ENCODE measurements at places on chromosomes 3 and 15.

- DNase-seq = peak; percentile 77
Measured at GRCh38 chr15:91302588-91303439, 202.8 kb downstream of the SV2B start.

- no peak for DNase-seq
Measured at GRCh38 chr3:163785693-163786092, 1292.6 kb downstream of the SI start.

DNA sequence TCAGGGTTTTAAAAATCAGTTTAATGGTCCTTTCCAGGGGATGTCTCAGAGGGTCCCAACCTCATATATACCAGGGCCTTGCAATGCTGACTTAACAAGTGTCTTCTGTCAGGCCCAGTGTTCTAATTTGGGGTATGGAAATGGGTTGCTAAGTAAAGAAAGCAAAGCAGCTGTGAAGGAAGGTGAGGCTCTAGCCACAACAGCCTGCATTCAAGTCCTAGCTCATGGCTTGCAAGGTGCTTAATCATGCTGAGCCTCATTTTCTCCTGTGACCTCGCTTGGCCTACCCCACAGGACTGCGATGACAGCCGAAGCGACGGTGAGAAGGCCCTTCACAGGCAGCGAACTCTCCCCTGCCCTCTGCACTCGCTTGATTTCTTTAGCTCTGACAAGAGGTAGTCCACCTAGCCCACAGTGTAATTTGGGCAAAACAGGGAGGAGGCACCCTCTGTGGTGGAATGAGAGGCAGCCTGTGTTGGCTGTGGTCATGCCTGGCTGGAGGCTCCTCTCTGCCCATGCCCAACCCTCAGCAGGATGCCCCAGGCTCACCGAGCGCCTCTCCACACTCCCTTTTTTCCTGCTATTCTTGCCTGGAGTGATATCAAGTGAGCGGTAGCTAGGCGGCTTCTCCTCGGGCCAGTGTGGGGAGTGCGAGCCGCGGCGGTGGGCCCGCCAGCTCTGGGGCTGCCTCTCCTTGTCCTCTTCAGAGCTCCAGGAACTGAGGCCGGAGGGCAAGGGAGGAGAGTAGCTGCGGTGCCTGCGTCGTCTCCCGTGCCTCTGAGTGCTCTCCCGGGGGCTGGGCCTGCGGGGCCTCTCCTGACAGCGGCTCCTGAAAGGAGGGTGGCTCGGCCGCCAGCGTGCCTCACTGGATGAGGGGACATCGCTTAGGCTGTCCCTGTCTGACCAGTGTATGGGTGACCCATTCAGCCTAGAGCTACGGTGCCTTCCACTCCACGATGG is 29.2 kb downstream of the ILDR1 start:
- DNase-seq = no peak

DNA sequence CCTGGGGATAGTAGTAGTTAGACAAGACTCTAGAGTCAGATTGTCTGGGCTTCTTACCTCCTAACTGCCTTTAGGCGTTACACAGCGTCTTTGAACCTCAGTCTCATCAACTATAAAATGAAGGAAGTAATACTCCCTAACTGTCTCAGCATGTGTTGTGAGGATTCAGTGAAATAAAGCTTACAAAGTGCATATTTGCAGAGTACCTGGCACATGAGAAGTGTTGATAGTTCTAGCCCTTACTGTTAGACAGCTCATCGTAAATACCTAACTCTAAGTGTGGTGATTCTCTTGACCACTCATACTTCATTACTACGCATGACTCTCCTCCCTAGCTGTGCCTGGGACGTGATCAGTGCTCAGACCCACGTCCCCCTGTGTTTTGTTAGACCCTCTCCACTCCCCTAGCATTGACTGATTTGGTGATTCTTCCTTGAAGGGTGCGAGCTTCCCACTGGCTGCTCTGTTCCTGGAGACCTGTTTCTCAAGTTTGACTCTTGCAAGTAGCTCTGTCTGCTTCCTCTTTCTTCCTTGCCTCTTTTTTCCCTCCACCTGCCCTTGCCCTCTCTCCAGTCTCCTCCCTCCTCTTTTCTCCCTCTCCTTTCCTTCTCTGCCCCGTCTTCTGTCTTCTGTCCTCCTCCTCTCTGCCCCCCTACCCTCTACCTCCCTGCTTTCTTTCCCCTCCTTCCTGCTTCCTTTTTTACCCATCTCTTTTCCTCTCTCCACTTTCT is 124.2 kb downstream of the SLC25A26 start:
- no peak for DNase-seq

GRCh38 chr15:36313736-36314280 is 265.6 kb upstream of the CDIN1 start:
- peak; percentile 75 for DNase-seq

GRCh38 chr3:70748593-70748992 is 436.2 kb upstream of the MDFIC2 start:
- no peak for DNase-seq

GRCh38 chr3:114904633-114905032 is 242.5 kb downstream of the ZBTB20 start:
- DNase-seq = peak; percentile 52

- no peak for DNase-seq
Measured at GRCh38 chr15:96182736-96183513, 147.6 kb upstream of the NR2F2 start.

DNA sequence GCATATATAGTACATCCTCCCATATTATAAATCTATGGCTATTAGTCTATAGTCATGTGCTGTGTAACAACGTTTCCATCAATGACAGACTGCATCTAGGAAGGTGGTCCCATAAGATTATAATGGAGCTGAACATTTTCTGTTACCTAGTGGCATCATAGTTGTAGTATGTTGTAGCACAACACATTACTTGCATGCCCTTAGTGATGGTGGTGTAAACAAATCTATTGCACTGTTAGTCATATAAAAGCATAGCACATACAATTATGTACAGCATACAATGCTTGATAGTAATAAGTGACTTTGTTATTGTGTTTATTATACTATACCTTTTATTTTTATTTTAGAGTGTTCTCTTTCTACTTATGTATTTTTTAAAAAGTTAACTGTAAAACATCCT is 37.4 kb upstream of the TNFSF10 start:
- DNase-seq = no peak

- no peak for DNase-seq
Measured at GRCh38 chr15:29266052-29266582, 3.5 kb downstream of the NSMCE3 start.

GRCh38 chr15:69555080-69555479 is 102.5 kb downstream of the RPLP1 start:
- no peak for DNase-seq

- no peak for DNase-seq
Measured at GRCh38 chr3:5057272-5057671, 64.8 kb upstream of the ARL8B start.

DNA sequence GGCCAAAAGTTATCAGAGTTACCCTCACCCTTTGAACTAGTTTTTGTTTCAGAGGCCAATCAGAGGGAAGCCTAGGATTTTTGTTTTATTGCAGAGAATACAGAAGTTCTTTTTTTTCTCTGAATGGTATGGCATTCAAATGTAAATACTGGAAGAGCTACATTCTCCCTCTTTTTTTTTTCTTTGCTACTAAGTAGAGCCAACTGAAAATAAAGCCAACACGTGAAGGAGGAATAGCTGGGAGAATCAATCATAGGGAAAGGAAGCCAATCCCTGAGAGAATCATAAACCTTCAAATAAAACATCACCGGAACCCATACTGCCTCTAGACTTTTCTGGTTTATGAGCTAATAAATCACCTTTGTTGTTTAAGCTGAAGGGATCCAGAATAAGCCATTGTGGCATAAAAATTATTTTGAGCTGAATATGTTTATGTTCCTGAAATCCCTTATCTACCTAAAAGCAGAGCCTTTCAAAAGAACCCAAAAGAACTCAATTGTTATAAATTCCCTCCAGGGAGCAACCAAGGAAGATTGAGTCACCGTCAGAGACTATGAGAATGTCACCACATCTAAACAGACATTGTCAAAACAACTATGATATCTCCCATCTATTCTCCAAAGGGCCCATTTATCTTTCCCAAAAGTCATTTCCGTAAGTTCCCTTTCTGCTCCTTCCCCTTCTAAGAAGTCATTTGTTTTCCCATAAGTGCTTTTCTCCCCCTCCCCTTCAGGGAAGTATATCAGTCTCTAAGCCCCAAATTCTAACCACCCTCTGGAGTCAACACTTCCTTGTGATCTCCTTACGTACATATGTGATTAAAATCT is 3.8 kb upstream of the ZNF280D start:
- DNase-seq = no peak

- no peak for DNase-seq
Measured at GRCh38 chr3:30421266-30421665, 185.1 kb upstream of the TGFBR2 start.

- no peak for DNase-seq
Measured at GRCh38 chr3:177371888-177372287, 174.6 kb upstream of the TBL1XR1 start.

DNA sequence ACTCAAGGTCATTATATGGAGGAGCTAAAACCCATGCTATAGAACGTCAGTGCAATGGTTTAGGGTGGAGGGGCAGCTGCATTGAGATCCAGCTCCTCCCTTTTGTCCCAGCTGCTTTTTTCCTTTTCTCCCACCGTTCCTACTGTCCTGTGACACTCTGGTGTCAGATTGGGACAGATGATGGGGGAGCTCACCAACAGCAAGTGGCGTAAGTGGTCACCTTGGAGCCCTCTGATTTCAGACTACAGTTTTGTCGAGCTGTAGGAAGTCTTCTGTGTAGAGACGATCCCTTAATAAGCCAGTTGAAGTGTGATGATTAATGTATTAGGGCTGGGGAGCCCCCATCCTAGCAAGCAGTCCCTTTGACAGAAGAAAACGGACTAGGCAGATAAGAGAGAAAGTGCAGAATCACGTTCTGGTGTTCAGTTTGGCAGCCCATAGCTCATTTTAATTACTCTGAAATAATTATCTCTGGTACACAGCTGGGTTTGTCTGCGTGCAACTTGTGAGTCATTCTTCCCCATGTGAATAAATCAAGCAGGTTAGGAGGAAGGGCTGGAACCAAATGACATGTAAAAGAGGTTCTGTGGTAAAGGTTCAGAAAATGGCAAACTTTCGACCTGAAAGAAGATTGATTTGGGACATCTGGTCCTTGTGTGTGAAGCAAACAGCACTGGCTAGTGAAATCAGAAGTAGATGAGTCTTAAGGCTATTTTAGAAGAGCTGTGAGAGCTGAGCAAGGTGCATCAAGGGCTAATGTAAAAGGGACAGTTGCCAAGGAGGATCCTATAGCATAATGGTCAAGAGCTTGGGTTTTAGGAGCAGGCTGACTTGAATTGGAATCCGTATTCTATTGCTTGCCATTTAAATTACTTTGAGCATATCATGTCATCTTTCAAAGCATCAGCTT is 241.4 kb downstream of the EDEM1 start:
- peak; percentile 98 for DNase-seq

DNA sequence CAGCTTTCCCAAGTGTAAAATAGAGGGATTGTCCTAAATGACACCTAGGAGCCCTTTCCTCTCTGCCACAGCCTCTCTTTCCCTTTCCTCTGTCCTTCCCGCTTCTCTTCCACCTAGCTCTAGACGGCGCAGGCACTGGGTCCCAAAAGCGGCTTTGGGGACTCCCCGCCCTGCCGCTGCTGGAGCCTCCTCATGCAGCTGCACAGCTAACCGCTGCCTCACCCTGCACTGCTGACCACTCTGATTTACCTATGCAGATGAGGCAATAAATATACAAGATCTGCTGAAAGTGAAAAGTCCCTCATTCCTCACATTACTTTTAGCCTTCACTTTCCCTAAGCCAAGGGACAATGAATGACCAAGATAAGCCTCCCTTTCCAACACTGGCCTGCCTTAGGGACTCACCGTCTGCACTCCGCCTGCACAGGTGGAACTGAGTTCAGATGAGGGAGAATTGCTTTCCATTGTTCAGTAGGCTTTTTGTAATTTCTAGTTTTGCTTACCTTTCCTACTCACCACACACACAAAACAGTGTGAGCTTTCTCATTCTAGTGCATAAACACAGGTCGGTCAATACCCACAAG is 197.5 kb upstream of the BCL6 start:
- no peak for DNase-seq

DNA sequence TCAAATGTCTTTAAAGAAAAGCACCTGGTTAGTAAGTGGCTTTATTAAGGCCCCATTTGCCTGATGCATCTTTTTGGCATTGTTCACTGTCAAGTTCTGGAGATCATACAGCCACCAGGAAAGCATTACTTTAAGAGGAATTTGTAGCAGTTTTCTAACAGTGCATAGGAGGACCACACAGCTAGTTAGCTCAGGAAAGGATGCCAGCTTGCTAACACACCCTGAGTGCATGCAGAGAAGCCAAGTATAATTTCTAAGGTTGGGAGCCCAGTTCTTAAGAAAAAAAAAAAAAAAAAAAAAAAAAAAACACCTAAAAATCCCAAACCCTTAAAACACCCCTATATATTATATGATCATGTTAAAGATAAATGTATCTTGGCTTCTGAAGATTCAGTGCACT is 102.0 kb upstream of the FEZF2 start:
- DNase-seq = no peak

DNA sequence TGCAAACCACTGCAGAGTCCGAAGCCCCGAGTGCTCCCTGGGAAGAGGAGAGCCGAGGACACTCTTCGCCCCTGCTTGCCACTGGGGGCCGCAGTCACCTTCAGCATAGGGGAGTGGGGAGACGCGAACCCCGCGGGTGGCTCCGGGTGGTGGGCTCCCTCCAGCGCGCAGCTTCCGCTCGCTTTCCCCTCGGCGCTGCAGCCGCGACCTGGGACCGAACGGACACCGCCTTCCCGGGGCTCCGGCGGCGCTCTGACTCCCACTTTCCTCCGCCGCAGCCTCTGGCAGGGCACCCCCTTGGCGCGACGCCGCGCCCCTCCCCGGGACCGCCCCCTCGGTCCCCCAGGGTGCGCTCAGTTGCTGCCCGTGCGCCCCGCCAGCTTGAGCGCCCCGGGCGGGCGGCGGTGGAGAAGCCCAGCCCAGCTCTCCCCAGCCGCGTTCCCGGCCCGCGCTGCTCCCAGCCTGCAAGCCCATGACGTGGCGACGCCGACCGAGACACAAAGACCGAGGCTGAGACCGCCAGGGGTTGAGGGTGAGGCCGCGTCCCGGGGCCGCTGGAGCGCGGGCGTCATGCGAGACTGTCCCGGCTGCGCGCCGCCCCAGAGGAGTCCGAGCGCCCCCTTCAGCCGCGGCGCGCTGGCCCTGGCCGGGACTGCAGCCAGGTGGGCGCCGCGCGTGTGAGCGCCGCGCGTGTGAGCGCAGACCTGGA is at the start of gene MINAR1:
MINAR1 (plus strand) TSS at position 701 of the 709 bp plus-strand sequence. CDS start 23,812 bp downstream, outside the sequence.
- DNase-seq = peak; percentile 26

DNA sequence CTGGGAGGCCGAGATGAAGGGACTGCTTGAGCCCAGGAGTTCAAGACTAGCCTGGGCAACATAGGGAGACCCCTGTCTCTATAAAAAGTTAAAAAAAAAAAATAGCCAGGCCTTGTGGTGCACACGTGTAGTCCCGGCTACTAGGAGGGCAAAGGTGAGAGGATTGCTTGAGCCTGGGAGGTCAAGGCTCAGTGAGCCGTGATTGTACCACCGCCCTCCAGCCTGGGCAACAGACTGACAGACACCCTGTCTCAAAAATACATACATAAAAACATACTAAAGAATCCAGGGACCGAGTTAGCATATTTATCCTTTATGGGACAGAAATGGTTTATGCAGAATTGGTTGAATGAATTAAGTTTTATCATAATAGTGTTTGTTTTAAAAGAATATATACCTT is 13.7 kb downstream of the SIAH2 start:
- no peak for DNase-seq

Data from erythroblast (primary cell).